ENCODE measurements at places on chromosomes 3 and 15.

GRCh38 chr3:52570076-52570475, 33.7 kb downstream of the UQCC5 start:
- no peak for DNase-seq

- DNase-seq: no peak
These were observed 608 bp upstream of the PPCDC start for GRCh38 chr15:75022783-75023180.

GRCh38 chr3:48470286-48470685, 23.7 kb downstream of the ATRIP start:
- DNase-seq: no peak

DNA sequence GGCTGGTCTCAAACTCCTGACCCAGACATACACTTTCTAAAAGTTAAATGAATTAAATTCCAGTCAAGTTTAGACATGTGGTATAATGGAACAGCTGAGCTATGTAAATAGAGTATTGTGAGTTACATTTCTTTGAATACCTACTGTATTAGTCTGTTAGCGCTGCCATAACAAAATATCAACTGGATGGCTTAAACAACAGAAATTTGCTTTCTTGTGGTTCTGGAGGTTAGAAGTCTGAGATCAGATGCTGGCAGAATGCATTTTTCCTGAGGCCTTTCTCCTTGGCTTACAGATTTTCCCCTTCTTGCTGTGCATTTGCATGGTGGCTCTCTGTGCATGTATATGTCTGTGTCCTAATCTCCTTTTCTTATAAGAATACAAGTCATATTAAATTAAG, 101.5 kb upstream of the TGFBR2 start:
- no peak for DNase-seq

DNA sequence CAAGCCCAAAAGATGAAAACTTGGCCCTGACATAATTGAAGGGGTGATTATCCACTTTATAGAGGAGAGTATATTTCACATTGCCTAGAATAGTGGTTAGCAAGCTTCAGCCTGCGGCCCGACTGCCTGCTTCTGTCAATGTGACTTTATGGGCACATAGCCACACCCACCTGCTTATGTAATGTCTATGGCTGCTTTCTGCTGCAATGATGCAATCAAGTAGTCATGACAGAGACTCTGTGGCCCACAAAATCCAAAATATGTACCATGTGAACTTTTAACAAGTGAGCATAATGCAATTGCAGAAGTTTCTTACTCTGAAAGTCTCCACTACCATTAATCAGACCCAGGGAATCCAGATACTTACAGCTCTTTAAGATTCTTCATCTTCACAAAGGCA, 103.1 kb downstream of the LRIG1 start:
- no peak for DNase-seq

DNA sequence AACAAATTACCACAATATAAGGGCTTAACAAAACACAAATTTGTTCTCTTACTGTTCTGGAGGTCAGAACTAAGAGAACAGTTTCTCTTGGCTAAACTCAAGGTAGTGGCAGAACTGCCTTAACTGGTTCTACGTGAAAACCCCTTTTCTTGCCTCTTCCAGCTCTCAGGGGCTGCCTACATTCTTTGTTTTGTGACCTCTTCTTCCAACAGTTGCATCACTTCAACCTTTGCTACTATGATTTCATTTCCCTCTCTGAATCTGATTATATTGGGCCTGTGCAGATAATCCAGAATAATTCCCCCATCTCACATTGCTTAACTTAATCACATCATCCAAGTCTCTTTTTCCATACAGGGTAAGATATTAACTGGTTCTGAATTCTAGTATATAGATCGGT, 624.6 kb downstream of the ZPLD1 start:
- no peak for DNase-seq

DNA sequence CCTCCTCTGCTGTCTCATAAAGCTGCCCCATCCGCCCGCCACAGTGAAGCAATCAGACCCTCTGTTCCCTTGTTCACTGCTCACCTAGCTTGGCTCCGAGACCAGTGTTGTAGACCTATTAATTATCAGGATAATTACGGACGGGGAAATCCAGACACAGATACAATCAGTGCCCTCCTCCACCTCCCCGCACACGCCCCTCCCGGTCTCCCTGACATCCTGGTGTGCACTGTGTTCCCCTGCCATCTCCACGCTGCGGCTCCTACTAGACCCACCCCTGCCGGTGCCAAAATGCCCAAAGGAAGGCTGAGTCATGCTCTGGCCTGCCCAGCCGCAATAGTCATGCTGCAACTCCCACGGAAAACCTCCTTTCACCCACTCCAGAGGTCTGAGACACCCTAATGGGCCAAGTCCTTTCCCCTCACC, 277.3 kb upstream of the TLE3 start:
- no peak for DNase-seq

DNA sequence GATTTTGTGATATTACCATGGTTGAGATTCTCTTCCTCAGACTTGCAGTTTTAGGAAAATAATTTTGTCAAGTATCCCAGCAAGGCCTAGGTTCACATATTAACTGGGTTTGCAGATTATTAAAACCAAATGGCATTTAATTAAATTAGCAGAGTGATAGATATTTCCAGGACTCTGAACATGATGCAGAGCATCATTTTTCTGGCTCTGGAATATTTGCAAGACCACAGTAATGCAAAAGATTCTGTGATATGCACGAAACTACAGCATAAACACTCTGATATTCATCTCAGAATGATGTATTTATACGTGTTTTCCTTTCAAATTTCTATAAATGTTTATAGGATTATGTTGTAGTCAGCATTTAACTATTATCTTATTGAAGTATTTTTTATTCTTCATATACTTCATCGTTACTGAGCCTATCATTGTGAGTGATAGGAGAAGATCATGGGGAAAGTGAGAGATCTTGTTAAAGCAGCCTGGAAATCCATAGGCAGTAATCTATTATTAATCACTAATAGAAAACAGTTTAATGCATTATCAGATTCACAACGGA, 1245.6 kb downstream of the OTOL1 start:
- no peak for DNase-seq

- no peak for DNase-seq
These were observed 49.1 kb downstream of the NR1D2 start for GRCh38 chr3:23994244-23994569.

DNA sequence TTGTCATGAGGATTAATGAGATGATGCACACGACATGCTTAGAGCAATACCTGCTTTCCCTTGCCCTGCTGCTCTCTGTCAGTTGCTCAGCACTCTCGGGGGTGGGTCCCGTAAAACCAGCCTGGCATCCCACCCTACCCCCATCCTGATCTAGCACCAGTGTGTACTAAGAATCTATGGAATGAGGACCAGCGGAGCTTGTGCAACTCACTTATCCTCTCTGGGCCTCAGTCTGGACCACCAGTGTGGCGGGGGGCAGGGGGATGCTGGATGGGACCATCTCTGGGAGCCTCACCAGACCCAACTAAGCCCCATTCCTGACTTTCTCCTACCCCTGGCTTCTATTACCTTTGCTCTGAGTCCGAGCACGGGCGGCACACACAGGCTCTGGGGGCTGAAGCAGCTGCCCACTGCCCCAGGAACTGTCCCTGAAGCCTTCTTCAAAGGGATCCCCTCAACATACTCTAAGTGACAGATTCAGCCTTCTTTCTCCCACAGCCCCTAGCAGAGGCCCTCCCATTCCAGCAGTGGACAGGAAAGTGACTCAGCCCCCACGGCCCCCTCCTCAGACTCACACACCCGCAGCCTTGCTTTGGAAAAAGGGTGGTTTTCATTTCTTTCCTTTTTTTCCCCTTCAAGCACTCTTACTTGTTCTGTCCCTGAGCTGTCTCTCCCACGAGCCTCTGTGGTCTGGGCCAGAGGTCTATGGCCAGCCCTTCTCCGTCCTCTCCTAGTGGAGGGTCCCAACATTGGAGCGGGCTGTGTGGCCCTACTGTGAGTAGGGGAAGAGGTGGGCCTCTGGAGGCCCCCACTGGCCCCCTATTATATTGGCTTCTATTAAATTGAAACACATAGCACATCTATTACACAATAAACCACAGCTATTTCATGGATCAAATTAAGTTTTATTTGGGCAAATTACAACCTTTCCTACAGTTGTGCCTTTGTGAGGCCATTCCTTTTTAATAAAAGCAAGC, 100.3 kb downstream of the SMAD6 start:
- DNase-seq: peak; percentile 53

DNA sequence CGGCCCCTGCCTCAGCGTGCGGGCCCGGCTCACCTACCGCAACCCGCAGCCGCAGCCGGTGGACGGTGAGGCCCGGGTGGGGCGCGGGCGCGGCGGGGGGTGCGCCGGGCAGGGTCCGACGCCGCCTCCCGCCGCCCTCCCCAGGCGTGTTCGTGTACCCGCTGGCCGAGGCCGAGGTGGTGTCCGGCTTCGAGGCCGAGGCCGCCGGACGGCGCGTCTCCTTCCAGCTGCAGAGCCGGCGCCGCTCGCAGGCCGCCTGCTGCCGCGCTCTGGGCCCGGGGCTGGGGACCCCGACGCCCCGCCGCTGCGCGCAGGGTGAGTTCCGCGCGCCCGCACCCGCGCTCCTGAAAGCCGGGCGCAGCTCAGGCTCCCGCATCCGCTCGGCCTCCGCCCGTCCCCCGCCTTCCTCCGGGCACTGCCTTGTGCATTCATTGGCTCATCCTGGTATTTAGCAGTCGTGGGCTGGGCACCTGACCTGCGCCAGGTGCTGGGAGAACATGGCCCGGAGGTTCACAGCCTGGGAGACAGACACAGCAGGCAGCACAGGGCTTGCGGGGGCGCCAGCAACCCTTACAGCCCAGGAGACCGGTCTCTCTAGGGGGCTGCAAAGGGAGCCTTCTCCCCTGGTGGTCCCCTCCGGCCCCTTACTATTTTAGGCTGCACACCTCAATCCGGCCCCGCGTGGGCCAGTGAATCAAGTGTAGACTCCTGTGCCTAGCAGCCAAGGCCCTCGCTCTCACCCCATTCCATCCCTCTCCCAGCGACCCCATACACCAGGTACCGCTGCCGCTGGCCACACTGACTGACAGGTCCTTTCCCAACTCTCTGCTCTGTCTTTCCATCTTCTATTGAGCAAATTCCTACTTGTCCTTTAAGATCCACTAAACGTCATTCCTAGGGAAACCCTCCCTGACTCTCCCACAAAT, 1.5 kb downstream of the VWA5B2 start:
- no peak for DNase-seq

- DNase-seq: peak; percentile 50
These were observed 144.3 kb downstream of the TJP1 start for GRCh38 chr15:29677871-29678461.

- no peak for DNase-seq
These were observed 319.2 kb upstream of the TRIM42 start for GRCh38 chr3:140358686-140359085.
